Kidney epithelial cell (primary cell): ENCODE measurements at places on chromosomes 7 and 10.

DNA sequence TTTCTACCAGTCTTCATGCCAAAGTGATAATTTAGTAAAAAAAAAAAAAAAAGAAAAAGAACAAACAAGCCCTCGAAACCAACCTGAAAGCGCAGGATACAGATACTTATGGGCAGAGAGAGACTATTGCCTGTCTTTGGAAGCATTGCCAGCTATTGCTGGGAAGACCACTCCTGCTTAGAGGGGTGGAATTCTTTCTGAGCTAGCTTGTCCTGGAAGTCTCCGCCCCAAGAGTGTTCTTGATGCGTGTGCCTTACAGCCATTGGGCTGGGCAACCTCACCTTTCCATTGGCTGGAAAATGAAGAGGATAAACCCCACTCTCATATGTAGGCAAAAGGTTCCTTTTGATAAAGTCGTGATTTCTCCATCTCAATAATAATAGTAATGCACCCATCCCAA lies 19.9 kb upstream of the INSYN2A start:
- no peak for DNase-seq

- no peak for DNase-seq
Measured at GRCh38 chr7:122273117-122273516, 31.4 kb downstream of the FEZF1 start.

DNA sequence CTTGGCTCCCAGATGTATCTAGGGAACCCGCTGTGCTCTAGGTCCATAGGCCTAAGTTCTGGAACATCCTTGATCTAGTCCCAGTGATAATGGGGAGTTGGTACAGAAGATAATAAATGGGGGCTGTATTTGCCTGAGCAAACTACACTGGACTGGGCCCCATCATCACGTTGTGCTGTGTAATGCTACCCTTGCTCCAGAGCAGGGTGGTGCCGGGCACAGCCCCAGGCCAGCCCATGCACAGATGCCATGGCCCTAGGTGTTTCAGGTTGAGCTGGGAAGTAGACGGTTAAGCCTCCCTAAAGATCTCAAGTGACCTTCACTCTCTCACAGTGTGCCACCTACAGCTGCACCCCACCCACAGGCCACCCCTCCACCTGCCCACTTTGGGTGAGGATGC lies 53.2 kb downstream of the STRA8 start:
- DNase-seq: no peak

GRCh38 chr7:3879355-3880075 lies 578.5 kb downstream of the SDK1 start:
- DNase-seq: no peak

GRCh38 chr10:86449926-86450558 lies 71.5 kb downstream of the WAPL start:
- no peak for DNase-seq
